ENCODE measurements at places on chromosomes 5 and 9.

GRCh38 chr5:26986985-26987384 lies 51.4 kb downstream of the CDH9 start:
- no peak for DNase-seq

GRCh38 chr9:14250794-14251153 lies 63.2 kb downstream of the NFIB start:
- DNase-seq, result no peak

DNA sequence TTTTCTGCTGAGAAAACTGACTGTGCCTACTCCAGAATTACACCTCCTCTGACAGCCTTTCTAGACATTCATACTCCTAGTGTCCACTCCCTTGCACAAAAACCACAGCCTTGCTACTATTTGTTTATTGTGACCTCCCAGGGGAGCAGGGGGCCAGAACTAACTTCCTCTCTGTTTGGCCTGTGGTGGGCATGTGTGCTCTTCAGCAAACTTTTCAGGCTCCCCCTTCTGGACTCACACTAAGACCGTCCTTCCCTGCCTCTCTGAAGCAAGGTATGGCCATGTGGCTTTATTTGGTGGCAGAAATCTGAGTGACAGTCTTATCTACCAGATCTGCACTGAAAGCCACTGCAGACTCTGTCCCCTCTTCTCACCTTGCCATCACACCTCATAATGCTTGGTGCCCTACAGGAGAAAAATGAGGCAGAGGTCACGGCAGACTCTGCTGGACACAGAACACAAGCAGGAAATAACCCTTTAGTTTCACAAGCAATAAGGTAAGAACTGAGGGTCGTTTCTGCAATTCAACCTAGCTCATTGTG lies 28.2 kb downstream of the LIFR start:
- no peak for DNase-seq

DNA sequence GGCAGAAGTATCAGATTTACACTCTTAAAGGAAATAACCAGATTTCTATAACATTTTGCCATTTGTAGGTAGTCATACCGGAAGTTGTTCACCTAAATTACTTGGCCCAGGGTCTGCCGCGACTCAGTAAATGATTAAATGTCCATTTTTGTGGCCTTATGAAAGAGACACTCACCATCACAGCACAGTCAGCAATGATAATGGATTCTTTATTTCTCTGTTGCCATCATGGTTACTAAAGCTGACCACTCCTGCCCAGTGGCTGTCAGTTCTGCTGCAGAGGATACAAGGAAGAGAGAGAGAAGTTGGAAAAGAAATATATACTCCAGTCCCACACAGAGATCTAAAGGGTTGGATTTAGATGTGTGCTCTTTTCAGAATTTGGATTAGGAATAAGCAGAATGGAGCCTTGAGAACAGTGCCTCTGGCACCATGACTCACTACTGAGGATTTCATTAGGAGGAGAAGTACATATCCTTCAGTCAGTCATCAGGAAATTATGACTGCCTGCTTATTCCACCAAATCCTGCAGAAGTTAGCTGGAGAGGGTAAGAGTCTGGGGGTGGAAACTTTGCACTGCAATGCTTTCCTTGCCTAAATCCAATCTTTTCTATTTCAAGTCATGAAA lies 72.8 kb upstream of the EFNA5 start:
- DNase-seq, result no peak

- DNase-seq, result peak; percentile 65
Observed at GRCh38 chr5:79547429-79547822, 33.5 kb upstream of the HOMER1 start.

GRCh38 chr5:36656556-36656955 lies 50.1 kb downstream of the SLC1A3 start:
- no peak for DNase-seq

GRCh38 chr9:35395076-35395705 lies 94.7 kb upstream of the RUSC2 start:
- peak; percentile 15 for DNase-seq

DNA sequence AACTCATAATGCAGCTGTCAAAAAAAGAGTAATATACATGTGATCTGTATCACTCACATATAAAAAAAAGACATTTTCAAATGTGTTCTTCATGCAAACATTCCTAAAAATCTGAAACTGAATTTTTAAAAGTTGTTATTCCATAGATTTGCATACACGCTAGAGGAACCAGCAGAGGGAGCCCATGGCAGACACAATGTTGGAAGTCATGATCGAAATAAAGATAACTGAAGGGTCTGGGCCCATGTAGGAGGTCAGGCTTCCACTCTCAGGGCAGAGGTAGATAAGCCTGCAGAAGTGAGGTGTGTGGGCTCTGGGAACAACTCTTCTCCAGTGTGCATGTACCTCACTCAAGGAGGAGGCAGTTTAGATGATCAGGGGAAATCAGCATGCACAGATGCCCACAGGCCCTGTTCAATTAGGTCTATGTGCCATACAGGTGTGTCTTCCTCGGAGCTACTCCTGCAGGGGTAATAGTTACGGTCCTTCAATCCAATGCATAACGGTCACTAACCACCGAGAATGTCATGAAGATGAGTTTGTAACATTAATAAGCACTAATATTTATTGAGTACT lies 208.6 kb downstream of the EPB41L4A start:
- peak; percentile 72 for DNase-seq

GRCh38 chr9:89407070-89407469 lies 88.8 kb downstream of the SECISBP2 start:
- DNase-seq, result no peak

GRCh38 chr5:130601-131131 lies 38.7 kb downstream of the PLEKHG4B start:
- DNase-seq, result no peak
